A549 treated with DMSO at 1 μM for 4 hours (cell line): ENCODE measurements at places on chromosomes 1 and 21. TPM values are rescaled to one million over a fixed set of nuclear protein-coding genes. Genes with fewer than 3 reads are reported as not detected.

The KRTAP26-1 gene
- not detected in 5 replicates for total RNA-seq

The MARK1 gene
- total RNA-seq: 0.06 to 0.22 TPM (median 0.08 TPM) in 5 replicates

The NR1I3 gene
- 0.21 TPM in 1 of 5 replicates, not detected in the others for total RNA-seq

The NFASC gene
- 1.5 to 2.4 TPM (median 1.8 TPM) in 5 replicates for total RNA-seq

The SPRR5 gene
- total RNA-seq: not detected in 5 replicates

The HDAC1 gene
- 58.2 to 63.0 TPM (median 61.7 TPM) in 5 replicates for total RNA-seq

The GSTM5 gene
- not detected in 5 replicates for total RNA-seq

The PLEKHA6 gene
- total RNA-seq: 21.1 to 30.6 TPM (median 26.1 TPM) in 5 replicates
